ENCODE measurements at places on chromosomes 5 and 9.

DNA sequence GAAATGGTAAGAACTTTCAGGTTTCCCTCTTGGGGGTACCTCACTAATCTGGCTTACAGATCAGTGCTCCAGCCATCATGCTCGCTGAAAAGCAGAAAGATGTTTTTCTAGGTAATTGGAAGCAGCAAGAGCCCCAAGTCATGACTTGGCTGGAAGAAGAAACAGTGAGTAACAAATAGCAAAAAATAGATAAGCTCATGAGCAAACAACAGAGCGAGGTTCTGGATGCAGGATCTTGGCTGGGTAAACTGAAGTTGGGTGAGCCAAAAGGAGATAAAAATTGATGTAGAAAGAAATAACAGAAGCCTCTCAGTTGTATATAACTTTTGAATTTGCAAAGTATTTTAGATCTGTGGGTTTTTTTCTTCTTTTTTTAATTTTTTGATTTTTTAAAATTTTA lies 110.1 kb downstream of the INSYN2B start:
- DNase-seq, result no peak

- DNase-seq, result no peak
These were observed 25.6 kb downstream of the TGFBI start for GRCh38 chr5:136054142-136055019.

- DNase-seq, result no peak
These were observed 169.2 kb upstream of the GAS1 start for GRCh38 chr9:87116492-87116891.

GRCh38 chr5:172705576-172706084 lies 64.6 kb downstream of the NEURL1B start:
- no peak for DNase-seq

GRCh38 chr9:98178874-98179850 lies 13.3 kb downstream of the CORO2A start:
- no peak for DNase-seq
